Cerebellum (tissue), 4 donors: ENCODE measurements at places on chromosomes 6 and 20.

DNA sequence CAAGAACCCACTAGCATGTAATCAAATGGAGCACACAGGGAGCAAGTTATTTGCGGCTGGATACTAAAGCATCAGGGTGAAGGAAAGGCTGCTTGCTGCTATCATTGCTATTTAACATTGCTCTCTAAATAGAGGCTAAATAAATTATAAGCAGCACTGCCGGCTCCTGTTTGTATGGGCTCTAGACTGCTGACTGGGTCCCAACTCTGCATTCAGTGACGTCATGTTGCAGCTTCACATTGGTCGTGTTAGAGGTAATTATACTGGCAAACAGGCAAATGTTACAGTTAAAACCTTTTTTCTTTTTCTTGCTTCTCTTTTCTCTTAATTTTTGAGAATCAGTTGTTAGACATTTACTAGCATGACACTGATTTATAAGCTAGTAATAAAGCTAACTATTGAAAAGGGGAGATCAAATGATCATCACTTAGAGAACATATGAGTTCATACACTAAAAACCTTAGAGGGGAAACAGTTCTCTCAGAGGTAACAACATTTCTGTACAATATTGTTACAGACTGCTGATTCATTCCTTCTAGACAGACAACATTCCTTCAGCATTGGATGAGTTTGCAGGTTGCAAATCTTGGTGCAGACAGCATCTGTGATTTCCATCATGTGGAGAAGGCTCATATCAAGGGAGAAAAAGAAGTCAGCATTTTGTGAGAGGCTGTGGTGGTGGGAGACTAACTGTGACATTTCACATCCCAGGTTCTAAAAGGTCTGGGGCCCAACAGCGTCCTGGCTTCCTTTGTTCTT is 15.9 kb downstream of the RFPL4B start:
- DNase-seq = no peak

GRCh38 chr6:16108921-16109658 is 19.8 kb upstream of the MYLIP start:
- DNase-seq = no peak

- no peak for DNase-seq
These were observed 53.6 kb downstream of the CDH26 start for GRCh38 chr20:60011512-60012507.

- DNase-seq = no peak
These were observed 2.7 kb downstream of the BCAS1 start for GRCh38 chr20:54067606-54068174.

DNA sequence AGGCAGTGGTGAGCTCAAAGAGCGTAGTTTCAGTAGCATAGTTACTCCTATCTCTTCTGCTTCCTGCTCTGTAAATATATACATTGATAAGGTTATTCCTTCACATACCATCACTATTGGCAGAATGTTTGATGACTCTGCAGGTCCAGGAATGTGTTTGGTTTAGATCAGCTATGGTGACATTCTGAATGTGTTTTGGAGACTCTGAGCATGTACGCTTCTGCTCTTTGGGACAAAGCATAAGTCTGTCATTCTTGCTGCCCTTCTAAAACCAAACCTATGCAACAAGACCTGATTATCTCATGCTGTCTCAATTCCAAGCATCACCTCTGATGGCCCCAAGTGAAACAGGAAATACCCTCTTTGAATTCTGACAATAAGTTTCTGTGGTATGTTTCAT is 1074.3 kb downstream of the KIF16B start:
- no peak for DNase-seq

DNA sequence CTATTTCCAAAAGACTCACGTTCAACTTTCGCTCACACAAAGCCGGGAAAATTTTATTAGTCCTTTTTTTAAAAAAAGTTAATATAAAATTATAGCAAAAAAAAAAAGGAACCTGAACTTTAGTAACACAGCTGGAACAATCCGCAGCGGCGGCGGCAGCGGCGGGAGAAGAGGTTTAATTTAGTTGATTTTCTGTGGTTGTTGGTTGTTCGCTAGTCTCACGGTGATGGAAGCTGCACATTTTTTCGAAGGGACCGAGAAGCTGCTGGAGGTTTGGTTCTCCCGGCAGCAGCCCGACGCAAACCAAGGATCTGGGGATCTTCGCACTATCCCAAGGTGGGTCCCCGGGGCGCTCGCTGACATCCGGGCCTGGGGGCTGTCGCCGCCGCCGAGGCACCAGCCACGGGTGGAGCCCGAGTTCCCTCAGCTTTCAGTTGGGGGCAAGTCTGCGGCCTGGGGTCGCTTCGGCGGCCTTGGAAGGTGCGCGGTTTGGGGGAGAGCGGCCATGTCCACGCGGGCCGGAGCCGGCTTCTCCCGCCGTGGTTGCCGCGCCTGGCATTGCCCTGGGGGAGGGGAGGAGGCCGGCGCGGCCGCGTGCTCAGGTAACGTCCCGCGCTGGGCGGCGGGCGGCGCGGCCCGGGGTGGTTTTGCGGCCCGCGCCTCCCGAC is 429 bp downstream of the AMD1 start:
- peak; percentile 42 for DNase-seq

DNA sequence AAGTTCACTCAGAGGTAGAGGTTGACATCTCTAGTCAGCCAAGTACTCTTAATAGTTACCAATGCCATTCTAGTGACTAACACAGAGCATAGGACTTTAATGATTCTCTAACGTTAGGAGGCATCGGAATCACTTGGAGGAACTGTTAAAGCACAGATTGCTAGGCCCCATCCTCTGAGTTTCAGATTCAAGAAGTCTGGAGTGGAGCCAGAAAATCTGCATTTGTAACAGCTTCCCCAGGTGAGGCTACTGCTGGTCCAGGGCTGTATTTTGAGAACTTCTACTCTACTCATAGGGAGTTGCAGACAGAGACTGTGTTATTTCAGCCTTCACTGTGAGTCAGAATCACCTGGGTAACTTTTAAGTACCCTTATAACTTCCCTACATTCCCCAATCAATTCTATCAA is 5.7 kb downstream of the LMBRD1 start:
- DNase-seq = no peak

GRCh38 chr6:139531148-139532115 is 157.0 kb upstream of the CITED2 start:
- no peak for DNase-seq

DNA sequence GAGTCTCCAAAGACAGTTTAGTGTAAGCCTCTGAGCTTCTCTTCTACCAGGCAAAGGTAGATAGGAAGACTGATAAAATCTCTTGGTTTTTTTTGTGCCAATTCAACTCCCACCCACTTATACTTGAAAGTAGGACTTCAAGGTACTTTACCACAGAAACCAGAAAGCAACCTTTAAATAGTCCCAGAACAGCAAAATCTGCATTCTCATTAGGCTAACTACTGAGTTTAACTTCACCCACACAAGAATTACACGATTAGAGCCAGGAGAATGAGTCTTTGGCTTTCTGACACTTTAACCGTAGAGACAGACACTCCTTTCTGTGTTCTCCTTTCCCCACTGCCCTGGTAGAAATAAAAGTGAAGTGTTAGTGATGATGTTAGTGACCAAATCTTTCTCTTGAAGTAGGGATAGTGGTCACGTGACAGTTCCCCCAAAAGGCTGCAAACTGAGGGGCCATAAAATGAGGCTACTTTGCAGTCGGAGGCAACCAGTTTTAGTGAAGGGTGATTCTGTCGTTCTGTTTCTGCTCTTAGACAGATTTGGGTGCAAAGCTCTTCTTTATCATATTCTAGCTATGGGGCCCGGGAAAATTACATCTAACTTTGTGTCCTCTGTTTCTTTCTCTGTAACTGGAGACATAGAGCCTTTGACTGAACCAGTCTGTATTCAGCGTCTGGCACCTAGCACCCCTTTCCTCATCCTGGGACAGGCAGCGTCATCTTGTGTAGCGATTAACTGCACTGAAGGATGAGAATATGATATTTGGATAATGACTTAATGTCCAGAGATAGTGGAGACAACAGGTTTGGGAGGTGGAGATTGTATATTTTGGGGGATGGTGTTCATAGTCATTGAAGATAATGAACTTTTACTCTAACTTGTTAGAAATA is 206.4 kb upstream of the CITED2 start:
- DNase-seq = no peak

DNA sequence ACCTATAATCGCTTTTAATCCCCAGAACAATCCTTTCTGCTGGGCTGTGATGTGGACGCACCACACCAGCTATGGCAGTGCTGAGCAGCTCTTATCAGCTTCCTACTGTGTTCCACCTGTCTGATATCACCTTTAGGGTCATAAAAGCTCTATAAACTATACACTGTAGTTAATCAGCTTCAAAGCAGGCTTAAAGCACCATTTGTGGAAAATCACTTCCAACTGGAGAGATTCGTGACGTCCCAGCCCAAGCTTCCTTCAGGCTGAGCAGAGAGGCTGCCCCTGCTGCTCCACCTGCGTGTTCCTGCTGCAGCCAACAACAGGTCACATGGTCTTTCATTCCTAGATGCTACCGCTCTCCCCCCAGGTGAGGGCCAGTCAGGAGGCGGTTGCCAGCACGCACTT is 156.5 kb downstream of the SMOC2 start:
- no peak for DNase-seq

DNA sequence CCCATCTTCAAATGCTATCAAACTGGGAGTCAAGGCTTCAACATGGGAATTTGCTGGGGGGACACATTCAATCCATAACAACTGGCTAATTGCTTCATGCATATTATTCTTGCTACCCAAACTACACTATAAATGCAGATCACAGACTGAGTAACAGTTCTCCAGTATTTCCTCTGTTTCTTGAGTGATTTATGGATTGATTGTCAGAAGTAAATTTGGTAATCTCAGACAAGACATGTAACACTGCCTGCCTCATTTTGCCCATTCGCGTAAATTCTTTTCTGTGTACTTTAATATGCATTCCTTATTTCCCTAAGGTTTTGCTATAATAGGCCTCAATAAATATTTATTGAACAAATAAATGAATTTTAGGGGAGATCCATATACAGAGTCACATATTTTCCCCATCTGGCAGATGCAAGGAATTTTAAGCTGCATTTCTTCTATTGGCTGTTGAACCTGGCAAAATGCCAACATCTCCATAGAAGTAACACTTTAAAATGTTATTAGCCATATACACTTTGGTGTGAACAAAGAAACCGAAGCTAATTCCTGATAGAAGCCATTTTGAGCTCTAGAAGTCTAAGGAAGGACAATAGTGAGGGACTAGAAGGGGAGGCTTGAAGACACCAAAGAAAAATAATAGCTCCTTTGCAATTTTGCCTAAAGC is 98.2 kb downstream of the QRSL1 start:
- DNase-seq = no peak

GRCh38 chr20:63351811-63352591 is 9.1 kb downstream of the CHRNA4 start:
- peak; percentile 47 for DNase-seq

DNA sequence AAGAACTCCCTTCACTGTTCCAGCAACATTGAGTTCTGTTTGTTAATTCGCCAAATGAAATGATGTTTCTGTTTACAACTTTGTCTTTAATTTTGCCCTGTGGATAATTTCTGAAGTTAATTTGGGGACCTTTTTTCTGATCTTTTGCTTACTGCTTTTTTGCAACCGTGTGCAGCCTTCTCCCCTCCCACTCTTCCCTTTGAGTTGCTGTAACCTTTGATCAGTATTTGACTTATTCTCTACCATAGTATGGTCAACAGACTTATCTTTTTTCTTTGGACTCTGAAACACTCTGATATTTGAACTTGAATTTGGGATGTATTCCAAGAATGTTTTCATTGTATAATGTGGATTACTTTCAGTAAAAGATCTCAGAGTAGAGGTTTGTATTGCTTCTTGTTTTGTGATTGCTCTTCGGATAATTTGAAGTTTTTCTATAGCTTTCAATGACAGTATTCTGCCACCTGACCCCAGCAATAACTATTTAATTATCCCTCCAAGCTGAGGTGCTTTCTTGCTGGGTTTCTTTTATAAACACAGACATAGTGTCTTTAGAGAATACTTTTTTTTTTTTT is 46.2 kb downstream of the LRRN4 start:
- no peak for DNase-seq

GRCh38 chr6:128071212-128071611 is 170.4 kb upstream of the THEMIS start:
- no peak for DNase-seq

- no peak for DNase-seq
These were observed 649.8 kb upstream of the SLC35B3 start for GRCh38 chr6:9085054-9085708.

- DNase-seq = peak; percentile 89
These were observed at the start of gene KCNG1 for GRCh38 chr20:51022803-51023616. KCNG1 (minus strand) TSS chr20:51023107; CDS start chr20:51010338, 12,769 bp downstream.

DNA sequence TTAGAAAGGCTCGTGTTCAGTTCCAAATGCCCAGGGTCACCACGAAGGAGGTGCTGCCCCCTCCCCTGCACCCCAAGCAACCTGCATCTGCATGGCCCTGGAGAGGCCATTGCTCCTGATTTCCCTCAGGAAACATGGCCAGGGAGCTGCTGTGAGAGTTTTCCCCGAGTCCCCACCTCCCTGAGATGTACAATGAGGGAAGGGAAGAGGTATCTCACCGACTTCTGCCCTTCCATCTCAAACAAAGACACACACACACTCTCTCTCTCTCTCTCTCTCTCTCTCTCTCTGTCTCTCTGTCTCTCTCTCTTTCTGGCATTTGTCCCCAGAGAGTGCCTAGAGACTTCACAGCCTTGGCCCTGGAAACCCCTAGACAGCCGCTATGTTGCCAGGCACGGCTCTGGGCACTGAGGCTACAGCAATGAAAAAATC is 120.4 kb downstream of the MRPL14 start:
- DNase-seq = no peak

DNA sequence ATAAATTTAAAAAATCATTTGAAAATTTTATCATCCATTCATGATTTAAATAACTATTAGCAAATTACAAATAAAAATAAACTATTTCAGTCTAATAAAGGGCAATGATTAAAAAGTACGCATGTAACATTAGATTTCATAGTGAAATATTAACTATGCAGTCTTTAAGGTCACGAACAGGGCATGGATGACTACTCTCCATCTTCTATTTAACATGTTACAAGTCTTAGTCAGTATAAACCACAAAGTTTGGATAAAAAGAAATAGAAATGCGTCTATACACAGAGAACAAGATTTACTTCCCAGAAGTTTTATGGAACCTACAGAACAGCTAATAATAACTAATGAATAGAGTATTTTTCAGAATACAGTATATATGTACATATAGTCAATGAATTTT is 1016.0 kb downstream of the EYS start:
- DNase-seq = no peak

GRCh38 chr6:34772940-34773339 is 15.6 kb downstream of the SNRPC start:
- DNase-seq = no peak

- DNase-seq = no peak
These were observed 46.8 kb downstream of the EPM2A start for GRCh38 chr6:145688493-145688905.
